ENCODE measurements at places on chromosomes 2 and 18.

- ATAC-seq, result no peak
Measured at GRCh38 chr2:173874003-173874893, 90.9 kb downstream of the SP3 start.

DNA sequence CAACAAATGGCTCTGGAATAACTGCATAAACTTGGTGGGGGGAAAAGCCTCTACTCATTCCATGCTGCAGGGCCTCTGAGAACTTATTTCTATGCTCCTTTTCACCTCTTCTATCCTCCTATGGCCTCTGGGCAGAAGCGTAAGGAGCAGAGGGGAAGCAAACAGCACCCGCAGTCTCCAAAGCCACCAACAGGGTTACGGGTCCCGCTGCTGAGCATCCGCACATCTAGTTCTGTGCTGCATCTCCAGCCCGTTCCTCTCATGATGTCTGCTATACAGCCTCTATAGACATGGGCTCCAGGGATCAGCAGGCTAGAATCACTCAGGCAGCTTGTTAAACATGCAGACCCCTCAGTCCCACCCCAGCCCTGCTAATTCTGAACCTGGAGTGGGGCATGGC, 25.9 kb downstream of the PSTPIP2 start:
- ATAC-seq, result no peak

- ATAC-seq, result no peak
Measured at GRCh38 chr2:227796045-227796711, 17.5 kb upstream of the CCL20 start.

DNA sequence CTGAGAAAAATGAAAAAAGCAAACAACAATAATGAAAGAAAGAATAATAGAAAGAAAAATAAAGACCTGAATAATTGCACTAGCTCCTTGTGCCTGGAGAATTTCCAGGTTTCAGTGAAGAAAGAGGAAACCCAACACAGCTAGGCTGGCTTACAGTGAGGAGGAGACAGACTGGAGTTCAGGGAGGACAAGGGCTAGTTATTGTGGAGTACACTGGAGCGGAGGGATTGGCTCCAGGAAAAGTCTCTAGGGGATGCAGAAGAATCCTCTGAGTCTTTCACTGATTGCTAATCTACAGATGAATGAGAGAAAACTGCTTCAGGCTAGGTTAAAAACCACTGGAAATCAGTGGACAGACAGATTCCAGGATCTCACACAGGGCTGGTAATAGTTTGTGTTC, 163.6 kb upstream of the RBMS1 start:
- no peak for ATAC-seq

DNA sequence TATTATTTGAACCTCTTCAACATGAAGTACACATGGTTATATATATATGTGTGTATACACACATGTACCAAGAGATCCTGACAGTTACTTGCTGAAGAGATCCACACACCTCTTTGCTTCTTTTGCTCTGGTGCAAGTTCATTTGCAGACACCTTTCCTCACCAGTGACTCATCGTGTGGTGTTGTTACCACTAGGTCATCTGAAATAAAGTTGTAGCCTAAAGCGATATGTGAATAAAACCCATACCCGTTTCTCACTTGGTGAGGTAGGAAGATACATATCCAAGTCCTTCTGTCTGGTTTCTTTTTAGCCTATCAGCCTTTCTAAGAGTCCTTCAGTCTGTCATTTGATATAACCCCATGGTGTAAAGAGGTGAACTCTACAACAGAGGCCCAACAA, 379.4 kb upstream of the RAB12 start:
- no peak for ATAC-seq

DNA sequence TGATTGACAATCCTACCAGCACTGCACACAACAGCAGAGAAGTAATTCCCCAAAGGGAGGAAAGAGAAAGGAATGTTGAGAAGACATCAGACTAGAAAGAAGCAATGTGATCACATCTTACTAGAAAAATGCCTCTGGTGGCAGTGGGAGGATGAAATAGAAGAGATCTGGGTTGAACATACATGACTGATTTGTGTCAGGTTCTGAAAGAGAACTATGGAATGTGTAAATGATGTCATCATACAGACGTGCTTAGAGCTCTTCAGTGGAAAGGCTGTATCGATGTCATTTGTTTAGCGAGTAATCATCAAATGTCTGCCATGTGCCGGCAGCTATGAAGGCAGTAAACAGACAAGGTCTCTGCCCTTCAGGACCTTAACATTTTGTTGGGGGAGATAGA, 24.9 kb downstream of the GORASP2 start:
- ATAC-seq, result no peak

DNA sequence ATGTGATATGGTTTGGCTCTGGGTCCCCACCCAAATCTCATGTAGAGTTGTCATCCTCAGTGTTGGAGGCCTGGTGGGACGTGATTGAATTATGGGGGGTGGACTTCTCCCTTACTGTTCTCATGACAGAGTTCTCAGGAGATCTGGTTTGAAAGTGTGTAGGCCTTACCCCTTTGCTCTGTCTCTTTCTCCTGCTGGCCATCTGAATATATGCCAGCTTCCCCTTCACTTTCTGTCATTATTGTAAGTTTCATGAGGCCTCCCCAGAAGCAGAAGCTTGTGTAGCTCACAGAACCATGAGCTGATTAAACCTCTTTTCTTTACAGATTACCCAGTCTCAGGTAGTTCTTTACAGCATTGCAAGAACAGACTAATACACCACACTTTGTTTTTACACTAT, 222.3 kb downstream of the DOK6 start:
- no peak for ATAC-seq

- no peak for ATAC-seq
Measured at GRCh38 chr18:9135081-9135911, 1.3 kb upstream of the ANKRD12 start.

DNA sequence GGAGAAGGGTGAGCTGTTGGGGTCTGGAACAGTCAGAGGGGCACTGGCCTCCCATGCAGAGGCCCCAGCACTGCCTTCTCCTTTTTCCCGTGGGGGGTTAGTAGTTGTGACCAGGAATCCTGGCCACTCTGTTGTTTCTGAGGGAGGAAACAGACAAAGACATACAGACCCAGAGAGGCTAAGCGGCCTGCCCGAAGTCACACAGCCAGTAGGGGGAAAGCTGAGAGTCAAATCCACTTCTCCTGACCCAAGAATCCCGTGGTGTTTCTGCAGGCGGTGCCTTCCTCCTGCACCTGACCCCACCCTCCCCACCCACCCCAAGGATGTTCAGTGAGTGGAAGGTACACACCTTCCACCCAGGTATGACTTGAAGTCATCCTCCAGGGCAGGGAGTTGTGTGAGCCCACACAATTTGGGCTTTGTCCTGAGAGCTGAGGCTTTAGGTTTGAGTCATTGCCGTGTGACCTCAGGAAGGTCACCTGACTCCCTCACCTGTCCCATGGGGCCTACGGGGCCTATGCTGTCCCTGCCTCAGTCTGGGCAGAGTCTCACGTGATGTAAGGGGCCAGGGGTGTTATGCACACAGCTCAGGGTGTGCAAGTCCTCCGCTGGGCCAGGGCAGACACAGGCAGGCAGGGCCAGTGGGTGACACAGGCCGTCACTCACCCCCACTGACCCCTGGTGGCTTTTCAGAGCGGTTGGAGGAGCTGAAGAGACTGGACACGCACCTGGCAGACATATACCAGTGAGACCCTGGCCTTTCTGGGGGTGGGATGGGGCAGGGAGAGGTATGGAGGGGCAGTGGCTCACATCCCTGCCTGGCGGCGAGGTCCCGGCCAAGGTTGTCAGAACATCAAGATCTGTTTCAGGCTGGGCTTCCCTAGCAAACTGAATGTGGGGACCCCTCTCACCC, 5.0 kb downstream of the NT5DC4 start:
- no peak for ATAC-seq

DNA sequence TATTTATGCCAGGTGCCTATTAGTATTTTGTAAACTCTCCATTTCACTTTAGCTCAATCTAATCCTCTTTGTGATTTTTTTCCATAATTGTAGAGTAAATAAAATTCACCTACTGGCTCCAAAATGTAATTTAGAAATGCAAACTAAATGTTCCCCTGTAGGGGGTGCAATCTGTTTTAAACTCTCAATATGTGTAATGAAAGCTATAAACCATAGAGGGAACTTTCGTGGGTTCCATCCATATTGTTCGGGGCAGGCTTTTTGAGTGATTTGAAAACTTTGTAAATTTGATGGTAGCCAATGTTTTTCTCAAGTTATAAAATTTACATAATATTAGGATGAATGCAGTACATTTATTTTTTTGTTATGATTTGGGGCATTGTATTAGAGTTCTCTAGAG, 49.4 kb downstream of the TSPYL6 start:
- no peak for ATAC-seq

GRCh38 chr2:85578243-85579180, 1.1 kb downstream of the VAMP8 start:
- peak; percentile 52 for ATAC-seq

GRCh38 chr18:60987963-60988362, 345.3 kb upstream of the CDH20 start:
- ATAC-seq, result no peak
